Anterior cingulate cortex (tissue), 58 donors: ENCODE measurements at places on chromosomes 5 and 9.

DNA sequence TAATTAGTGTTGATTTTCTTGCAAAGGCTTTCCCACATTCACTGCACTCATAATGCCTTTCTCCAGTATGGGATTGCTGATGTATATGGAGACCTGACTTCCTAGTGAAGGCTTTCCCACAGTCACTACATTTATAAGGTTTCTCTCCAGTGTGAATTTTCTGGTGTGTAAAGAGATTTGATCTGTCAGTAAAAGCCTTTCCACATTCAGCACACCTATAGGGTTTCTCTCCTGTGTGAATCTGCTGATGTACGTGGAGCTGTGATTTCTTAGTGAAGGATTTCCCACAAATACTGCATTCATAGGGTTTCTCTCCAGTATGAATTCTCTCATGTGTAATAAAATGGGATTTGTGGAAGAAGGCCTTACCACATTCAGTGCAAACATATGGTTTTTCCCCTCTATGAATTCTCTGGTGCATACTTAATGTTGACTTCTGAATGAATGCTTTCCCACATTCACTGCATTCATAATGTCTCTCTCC, 31.1 kb downstream of the ZNF484 start:
- no peak for DNase-seq

DNA sequence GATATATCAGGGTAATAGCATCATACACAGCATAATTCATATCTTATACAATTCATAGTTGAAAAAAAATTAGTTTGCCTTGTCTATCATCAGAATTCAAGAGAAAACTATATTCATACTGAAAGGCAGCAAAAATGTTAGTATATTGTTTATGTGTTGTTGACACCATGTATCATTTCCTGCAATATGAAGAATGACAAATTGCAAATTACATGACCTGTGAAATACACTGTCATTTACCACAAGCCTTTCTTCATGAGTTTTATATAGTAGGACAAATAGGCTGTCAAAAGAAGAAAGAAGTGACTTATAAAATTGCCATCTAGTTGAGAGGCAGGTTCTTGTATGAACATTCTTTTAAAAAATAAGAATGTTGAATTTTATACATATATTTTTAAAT, 1136.3 kb upstream of the CDH9 start:
- no peak for DNase-seq

DNA sequence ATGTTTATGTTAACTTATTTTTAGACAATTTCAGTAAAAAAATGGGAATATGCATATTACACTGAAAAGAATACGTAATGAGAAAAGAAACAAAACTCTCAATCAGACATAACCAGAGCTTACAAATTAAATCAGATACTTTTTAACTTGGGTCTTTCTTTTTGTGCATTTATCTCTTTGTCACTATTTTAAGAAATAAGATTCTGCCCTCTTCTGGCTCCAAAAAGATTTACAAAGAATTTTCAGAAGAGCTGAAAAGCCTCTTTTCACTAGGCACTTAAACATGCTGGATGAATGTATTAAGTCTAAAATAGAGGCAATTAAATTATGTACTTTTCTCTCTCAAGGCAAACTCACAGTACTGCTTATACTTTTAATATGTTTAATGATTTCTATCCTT, 55.5 kb downstream of the CEP120 start:
- DNase-seq = no peak

GRCh38 chr5:142816531-142817430, 46.6 kb downstream of the ARHGAP26 start:
- no peak for DNase-seq

GRCh38 chr5:35671541-35672295, 54.1 kb downstream of the SPEF2 start:
- DNase-seq = no peak

GRCh38 chr5:62780888-62781287, 202.3 kb downstream of the LRRC70 start:
- no peak for DNase-seq

GRCh38 chr9:103407260-103407659, 412.1 kb downstream of the CYLC2 start:
- no peak for DNase-seq

DNA sequence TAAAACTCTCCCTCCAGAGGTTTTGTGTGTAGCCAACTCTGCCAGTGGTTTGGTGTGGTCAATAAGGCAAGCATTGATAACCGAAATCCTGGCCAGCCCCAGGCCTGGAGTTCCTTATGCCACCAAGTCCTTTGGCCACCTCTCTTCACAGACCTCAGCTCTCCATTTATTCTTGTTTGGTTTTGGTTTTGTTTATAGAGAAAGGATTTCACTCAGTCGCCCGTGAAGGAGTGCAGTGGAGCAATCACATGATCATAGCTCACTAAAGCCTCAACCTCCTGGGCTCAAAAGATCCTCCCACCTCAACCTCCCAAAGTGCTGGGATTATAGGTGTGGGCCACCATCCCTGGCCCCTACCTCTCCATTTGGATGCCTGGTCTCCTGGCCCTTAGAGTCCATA, 55.4 kb upstream of the PPARGC1B start:
- no peak for DNase-seq

DNA sequence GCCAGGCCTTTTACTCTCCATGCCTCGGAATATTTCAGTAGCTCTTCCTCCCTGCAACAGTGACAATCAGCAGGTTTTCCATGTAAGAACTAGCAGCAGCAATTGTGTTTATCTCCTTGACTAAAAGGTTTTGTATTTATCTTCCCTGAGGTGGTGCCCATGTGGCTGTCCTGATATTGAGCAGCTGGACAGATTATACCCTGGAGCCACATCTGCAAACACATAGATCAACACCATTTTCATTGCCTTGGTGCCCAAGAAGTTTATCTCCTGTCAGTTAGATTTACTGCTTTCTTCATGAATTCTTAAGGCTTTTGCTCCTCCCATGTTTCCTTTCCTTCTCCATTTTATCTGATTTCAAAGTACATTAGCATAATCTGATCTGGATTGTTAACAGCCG, 378.4 kb downstream of the SPATA31D1 start:
- no peak for DNase-seq

GRCh38 chr5:138945421-138946240, 70.5 kb upstream of the LRRTM2 start:
- no peak for DNase-seq

DNA sequence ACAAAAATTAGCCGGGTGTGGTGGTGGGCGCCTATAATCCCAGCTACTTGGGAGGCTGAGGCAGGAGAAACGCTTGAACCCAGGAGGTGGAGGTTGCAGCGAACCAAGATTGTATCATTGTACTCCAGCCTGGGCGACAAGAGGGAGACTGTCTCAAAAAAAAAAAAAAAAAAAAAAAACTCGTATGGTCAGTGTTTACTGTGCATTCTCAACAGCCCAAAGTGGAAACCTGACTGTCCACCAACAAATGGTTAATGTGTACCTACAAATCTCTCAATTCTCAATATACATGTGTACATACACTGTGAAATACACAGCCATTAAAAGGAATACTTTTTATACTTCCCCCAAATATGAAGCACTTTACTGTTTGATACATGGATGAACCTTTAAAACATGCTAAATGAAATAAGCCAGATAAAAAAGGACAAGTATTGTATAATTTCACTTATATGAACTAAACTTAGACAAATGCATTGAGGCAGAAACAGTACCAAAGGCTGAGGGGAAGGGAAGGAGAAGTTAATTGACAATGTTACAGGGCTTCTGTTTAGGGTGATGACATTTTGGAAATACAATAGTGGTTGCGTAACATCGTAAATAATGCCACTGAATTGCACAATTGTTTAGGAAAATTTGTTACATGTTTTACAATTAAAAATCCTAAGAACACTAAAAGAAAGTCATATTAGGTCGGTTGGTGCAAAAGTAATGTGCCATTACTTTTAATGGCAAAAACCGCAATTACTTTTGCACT, 16.5 kb downstream of the DNAJA1 start:
- DNase-seq = no peak
